Prostate gland (tissue), 2 donors: ENCODE measurements at places on chromosomes 3 and 15. TPM values are rescaled to one million over a fixed set of nuclear protein-coding genes. Genes with fewer than 3 reads are reported as not detected.
A peak's percentile ranks its signal among the peaks of the same experiment; 100 is the strongest.

DNA sequence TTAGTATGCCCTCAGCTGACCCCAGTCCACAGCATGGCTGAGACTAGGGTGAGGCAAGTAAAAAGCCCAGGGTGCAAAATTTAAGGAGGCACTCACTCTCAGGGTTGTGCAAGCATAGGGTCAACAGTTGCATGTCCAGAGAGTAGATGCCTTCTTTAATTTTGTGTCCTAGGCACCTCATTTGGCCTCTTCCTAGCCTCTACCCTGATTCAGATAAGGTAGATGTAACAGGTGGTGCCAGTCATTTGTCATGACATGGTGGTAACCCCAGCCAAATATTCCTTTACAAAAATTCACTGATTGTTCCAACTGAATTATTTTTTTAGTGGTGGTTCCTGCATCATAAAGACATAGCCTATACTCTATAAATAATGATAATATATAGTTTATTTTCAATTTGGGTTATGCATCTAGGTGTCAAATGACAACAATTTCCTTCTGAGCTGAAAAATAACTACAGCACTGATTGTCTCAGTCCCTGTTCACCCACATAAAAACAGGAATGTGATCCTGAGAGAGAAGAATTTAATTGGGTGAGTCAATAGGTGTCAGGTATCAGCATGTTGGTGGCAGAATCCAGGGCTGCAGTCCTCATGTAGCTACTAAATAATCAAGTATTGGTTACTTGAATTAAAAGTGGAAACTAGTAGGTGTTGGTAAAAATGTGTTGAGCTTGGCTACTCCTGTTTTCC, 44.2 kb upstream of the TIPARP start:
- DNase-seq = peak; percentile 34
- H3K27ac ChIP-seq = peak overlapping the region; percentile 24
- peaks cover 9% of the 10 kb centered on the region for H3K4me1 ChIP-seq
- H3K27me3 ChIP-seq = no peaks in the 10 kb centered on the region
- H3K36me3 ChIP-seq = no peaks in the 10 kb centered on the region

GRCh38 chr15:81113204-81113657, 20.8 kb upstream of the CFAP161 start:
- peak; percentile 16 for DNase-seq
- no peak overlapping the region for H3K4me3 ChIP-seq
- no peak overlapping the region for H3K27ac ChIP-seq

- no peaks in the 10 kb centered on the region for H3K36me3 ChIP-seq
- H3K27me3 ChIP-seq = no peaks in the 10 kb centered on the region
- H3K27ac ChIP-seq = no peak overlapping the region
- H3K4me3 ChIP-seq = no peak overlapping the region
- DNase-seq = no peak
Observed at GRCh38 chr15:58147171-58147611, 9.0 kb downstream of the AQP9 start.

- no peak overlapping the region for H3K27ac ChIP-seq
- no peak overlapping the region for H3K4me3 ChIP-seq
- no peaks in the 10 kb centered on the region for H3K27me3 ChIP-seq
- H3K4me1 ChIP-seq = no peaks in the 10 kb centered on the region
- H3K36me3 ChIP-seq = no peaks in the 10 kb centered on the region
Observed at GRCh38 chr15:26134812-26135211, 271.7 kb upstream of the ATP10A start.

DNA sequence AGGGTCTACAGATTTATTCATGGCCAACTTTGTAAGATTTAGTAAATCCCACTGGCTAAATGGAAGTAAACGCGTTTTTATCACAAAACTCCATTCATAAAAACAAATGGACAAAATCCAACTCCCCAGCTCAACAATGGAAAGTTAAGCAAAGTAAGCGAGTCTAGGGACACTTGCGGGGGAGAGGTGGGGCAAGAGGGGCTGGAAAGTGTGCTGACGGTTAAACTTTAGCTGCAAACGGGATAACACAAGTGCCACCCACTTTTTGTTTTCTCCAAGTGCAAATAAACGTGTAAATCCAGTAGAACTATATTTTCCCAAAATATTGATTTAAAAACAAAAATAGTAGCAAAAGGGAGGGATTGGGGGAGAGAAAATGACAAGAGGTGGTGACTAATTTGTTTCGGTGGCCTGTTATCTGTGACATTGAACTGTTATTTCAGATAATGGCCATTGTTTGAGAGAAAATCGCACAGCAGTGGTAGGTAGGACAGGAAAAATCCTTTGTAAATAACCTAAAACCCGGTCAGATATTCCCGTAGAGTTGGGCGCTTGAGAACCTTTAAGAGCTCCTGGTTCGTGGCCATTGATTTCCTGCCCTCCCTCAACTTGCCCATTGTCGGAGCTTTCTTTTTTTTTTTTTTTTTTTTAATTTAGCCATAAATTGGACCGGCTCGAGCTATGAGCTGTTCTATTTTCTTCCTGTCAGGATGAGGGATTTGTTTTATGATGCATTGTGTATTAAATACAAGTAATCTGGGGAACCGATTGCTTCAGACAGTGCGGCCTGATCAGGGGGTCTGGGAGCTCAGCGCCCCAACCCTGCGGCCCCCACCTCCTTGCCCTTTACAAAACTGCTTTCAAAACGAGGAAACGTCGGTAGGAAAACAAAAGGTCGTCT, 514.8 kb downstream of the MECOM start:
- no peaks in the 10 kb centered on the region for H3K36me3 ChIP-seq
- H3K27ac ChIP-seq = no peak overlapping the region
- H3K4me1 ChIP-seq = no peaks in the 10 kb centered on the region
- no peak overlapping the region for H3K4me3 ChIP-seq
- no peaks in the 10 kb centered on the region for H3K27me3 ChIP-seq

- H3K4me1 ChIP-seq = no peaks in the 10 kb centered on the region
- H3K27me3 ChIP-seq = no peaks in the 10 kb centered on the region
- no peak overlapping the region for H3K4me3 ChIP-seq
Observed at GRCh38 chr3:178324356-178324755, 211.9 kb upstream of the KCNMB2 start.

DNA sequence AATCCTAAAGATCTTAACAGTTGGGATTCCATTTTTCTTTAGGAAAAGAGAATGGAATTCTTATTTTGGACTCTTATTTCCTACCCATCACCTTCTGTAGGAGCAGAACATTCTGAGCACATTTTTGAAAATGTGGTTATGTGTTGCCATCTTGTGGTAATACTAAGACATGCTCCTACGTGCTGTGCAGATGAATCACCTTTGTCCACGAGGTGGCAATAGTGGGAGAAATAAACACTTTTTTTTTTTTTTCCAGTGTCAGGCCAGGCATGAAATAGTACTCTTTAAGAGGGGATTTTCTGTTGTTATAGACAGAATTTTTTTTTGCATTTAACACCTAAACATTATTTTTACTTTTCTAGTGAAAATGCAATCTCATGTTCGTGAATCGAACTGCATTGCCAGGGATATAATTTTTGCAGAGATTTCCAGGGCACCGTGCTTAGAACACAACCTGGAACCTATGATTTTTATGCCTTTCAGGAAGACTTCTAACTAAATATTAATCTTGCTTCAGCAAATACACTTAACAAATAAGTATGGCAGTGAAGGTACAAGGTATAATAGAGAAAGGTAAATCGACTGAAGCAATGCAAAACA, 196.6 kb downstream of the GAP43 start:
- no peaks in the 10 kb centered on the region for H3K27me3 ChIP-seq
- DNase-seq = peak; percentile 70
- no peaks in the 10 kb centered on the region for H3K4me1 ChIP-seq
- H3K27ac ChIP-seq = peak overlapping the region; percentile 60

DNA sequence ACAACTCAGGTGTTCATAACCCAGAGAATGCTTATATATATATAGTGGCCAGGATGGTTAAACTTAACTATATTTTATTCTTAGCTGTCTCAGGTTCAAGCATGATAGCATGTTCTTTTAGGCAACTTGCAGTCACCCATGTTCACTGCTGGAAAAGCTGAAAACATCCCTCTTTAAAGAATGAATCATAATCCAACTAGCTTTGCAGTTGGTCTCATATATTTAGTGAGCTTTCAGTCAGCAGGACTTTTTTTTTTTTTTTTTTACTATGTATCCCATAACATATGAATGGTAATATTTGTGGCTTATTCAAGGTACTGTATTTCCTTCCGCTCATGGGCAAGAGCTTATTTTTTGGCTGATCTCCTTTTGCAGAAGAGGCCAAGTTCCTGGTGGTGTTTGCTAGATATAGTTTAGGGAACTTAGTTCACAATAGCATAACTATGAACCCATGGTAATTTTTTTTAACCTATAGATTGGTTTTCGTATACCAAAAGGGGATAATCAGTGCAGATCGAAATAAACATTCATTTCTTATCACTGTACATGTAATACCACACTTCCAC, 77.6 kb downstream of the CMSS1 start:
- no peak for DNase-seq
- H3K27me3 ChIP-seq = no peaks in the 10 kb centered on the region
- no peak overlapping the region for H3K4me3 ChIP-seq
- no peaks in the 10 kb centered on the region for H3K36me3 ChIP-seq

GRCh38 chr3:16993227-16993626, 108.5 kb downstream of the PLCL2 start:
- H3K27ac ChIP-seq = no peak overlapping the region
- no peaks in the 10 kb centered on the region for H3K4me1 ChIP-seq
- H3K36me3 ChIP-seq = no peaks in the 10 kb centered on the region
- no peak for DNase-seq

- no peaks in the 10 kb centered on the region for H3K4me1 ChIP-seq
- no peak overlapping the region for H3K4me3 ChIP-seq
- DNase-seq = no peak
- H3K27ac ChIP-seq = no peak overlapping the region
- no peaks in the 10 kb centered on the region for H3K27me3 ChIP-seq
Observed at GRCh38 chr3:178546079-178546478, 9.8 kb downstream of the KCNMB2 start.

DNA sequence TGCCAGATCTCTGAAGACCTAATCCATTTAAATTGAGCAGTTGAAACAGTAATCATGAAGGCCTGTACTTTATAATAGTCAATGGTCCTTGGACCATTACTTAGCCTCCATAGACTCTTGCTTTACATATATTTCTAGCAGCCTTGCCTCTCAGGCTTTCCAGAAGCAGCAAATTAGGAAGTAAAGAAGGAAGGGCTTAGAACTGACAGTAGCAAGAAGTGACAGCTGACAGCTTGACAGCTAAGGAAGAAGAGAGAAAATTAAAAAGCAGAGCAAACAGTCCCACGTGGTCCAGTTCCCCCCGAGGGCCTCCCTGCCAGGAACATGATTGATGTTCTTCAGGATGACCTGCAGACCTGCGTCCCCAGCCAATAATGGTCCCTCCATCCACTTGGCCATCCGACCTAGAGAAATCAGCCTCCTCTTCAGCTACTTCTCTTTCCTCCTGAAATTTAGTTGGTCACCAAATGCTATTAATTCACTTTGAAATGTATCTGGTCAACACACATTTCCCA, 15.0 kb upstream of the PSMD6 start:
- no peak for DNase-seq
- no peaks in the 10 kb centered on the region for H3K4me1 ChIP-seq
- H3K4me3 ChIP-seq = no peak overlapping the region
- no peaks in the 10 kb centered on the region for H3K27me3 ChIP-seq
- H3K36me3 ChIP-seq = no peaks in the 10 kb centered on the region

DNA sequence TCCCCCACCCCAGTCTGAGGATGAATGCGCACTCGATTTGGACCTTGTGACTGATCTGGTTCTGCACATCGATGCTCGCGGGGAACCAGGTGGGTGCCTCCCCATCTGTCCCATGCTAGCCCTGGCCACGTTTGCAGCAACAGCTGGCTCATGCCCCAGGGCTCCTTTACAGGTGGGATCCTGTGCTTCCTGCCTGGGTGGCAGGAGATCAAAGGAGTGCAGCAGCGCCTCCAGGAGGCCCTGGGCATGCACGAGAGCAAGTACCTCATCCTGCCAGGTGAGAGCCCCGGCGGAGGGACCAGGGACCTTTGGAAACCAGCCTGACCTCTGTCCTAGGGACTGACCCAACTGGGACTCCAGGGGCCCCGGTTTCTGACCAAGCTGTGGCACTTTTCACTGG, 44.3 kb downstream of the DHX30 start:
- H3K27ac ChIP-seq = no peak overlapping the region
- H3K36me3 ChIP-seq = peaks cover 11% of the 10 kb centered on the region
- H3K27me3 ChIP-seq = no peaks in the 10 kb centered on the region
- no peaks in the 10 kb centered on the region for H3K4me1 ChIP-seq

DNA sequence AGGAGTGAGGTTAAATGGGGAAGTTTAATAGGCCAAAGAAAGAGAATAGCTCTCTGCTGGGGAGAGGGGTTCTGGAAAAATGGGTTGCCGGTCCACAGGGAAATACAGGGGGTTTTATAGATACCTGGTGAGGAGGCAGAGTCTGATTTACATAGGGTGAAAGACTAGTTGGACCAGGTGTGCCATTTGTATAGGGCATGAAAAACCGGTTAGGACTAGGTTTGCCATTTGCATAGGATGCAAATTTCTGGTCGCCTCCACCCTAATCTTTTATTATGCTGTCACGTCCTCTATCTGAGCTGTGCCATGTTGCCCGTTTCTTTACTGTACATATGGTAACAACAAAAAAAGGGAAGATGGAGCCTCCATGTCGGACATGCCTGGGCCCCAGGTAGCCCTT, 960.1 kb downstream of the FHIT start:
- DNase-seq = no peak
- no peak overlapping the region for H3K27ac ChIP-seq
- no peaks in the 10 kb centered on the region for H3K36me3 ChIP-seq
- no peaks in the 10 kb centered on the region for H3K4me1 ChIP-seq

DNA sequence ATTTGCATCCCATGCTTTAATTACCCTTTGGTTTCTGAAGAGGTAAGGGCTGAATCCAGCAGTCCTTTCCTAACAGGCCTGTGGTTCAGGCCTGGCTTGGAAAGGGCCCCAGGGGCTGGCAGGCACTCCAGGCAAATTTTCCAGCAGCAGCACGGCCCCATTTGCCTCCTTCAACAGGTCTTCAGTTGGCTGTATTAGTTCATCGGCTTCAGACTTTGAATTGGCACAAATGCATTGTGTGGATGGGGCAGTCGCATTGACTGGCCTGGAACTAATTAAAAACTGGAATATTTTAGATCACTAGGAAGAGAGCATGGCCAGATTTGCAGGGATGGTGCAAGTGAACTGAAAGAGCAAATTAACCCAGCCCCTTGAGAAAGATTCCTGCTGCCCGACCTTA, 207.8 kb upstream of the MCTP2 start:
- H3K4me3 ChIP-seq = no peak overlapping the region
- H3K4me1 ChIP-seq = no peaks in the 10 kb centered on the region
- H3K27ac ChIP-seq = no peak overlapping the region

DNA sequence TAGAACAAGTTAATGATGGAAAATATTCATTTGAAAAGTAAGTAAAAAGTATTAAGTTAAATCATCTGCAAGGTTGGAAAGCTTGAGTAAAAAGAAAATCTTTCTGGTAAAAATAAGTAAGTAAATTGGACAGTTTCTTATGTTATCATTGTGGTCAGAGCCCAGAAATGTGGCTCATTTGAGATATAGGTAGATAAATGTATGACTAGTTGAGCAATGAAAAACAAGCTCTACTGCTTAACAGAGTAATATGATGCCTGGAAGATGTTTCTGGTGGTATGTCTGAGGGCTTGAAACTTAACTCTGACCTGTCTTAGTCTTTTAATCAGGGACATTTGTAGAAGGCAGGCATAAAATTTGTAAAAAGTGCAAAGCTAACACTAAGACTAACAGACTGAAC, 444.0 kb downstream of the MFSD1 start:
- DNase-seq = no peak
- no peaks in the 10 kb centered on the region for H3K36me3 ChIP-seq
- H3K27ac ChIP-seq = no peak overlapping the region
- H3K27me3 ChIP-seq = no peaks in the 10 kb centered on the region

Gene TRPM1
- 5.5 TPM for total RNA-seq

Gene AGTR1
- total RNA-seq = 3.3 TPM

Gene COL8A1
- total RNA-seq = 8.0 TPM

Gene RBM15B
- total RNA-seq = 40.1 TPM

Gene CLEC3B
- 16.0 TPM for total RNA-seq

Gene TNFAIP8L3
- 3.5 TPM for total RNA-seq

Gene PML
- total RNA-seq = 122 TPM
